Gastroesophageal sphincter (tissue), 4 donors: ENCODE measurements at places on chromosomes 6 and 20. TPM values are rescaled to one million over a fixed set of nuclear protein-coding genes. Genes with fewer than 3 reads are reported as not detected.

GRCh38 chr6:89518352-89519055, 85.6 kb downstream of the ANKRD6 start:
- H3K4me1 ChIP-seq: no peaks in the 10 kb centered on the region
- H3K4me3 ChIP-seq: no peak overlapping the region
- no peak for ATAC-seq
- H3K27ac ChIP-seq: no peak overlapping the region
- H3K36me3 ChIP-seq: no peaks in the 10 kb centered on the region

DNA sequence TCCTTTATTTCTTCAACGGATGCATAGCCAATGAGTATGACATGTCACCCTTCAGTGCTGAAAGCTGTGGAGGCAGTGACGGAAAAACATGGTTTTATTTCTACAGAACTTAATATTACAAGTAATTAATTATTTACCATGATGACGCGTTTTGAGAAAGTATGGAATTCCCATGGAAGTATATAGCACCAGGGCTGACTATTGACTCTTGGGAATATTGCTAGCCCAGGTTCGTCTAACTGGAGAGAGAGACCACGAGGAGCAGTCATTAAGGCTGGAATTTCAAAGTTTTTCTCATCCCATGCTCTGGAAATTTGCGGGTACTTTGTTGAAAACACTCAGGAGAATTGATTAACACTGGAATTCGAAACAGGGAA, 155.2 kb upstream of the PRSS16 start:
- H3K27me3 ChIP-seq: peaks cover 92% of the 10 kb centered on the region
- H3K27ac ChIP-seq: no peak overlapping the region
- no peak for ATAC-seq

GRCh38 chr20:50517817-50518154, 7.6 kb downstream of the PTPN1 start:
- no peak for ATAC-seq
- no peak overlapping the region for H3K4me3 ChIP-seq
- no peaks in the 10 kb centered on the region for H3K27me3 ChIP-seq
- H3K4me1 ChIP-seq: peaks cover 100% of the 10 kb centered on the region
- no peak overlapping the region for H3K27ac ChIP-seq

DNA sequence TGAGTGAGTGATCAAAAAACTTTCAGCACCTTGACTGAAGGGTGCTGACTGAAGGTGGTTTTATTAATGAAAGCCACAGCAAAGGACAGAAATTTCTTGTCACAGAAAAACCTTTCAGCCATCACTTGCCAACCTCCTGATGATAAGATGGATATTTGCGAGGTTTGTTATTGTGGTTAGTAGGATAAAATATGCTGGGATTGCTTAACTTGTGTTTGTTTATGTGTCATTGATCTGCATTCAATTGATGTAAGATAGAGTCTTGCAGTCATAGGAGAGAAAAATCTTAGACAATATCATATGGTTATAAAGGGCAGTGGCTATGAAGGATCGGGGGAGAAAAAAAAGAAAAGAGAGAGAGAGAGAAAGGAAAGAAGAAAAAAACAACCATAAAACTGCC, 1.2 kb downstream of the TSBP1 start:
- H3K27me3 ChIP-seq: peaks cover 2% of the 10 kb centered on the region
- H3K27ac ChIP-seq: no peak overlapping the region
- H3K36me3 ChIP-seq: no peaks in the 10 kb centered on the region
- H3K4me3 ChIP-seq: no peak overlapping the region

MUC22 gene
- not detected for total RNA-seq

FBXO30 gene
- total RNA-seq: 71.5 TPM

LAMA5 gene
- total RNA-seq: 217 TPM
